ENCODE measurements at places on chromosomes 16 and 17.

- DNase-seq = no peak
These were observed 3.0 kb downstream of the IL32 start for GRCh38 chr16:3068487-3068886.

DNA sequence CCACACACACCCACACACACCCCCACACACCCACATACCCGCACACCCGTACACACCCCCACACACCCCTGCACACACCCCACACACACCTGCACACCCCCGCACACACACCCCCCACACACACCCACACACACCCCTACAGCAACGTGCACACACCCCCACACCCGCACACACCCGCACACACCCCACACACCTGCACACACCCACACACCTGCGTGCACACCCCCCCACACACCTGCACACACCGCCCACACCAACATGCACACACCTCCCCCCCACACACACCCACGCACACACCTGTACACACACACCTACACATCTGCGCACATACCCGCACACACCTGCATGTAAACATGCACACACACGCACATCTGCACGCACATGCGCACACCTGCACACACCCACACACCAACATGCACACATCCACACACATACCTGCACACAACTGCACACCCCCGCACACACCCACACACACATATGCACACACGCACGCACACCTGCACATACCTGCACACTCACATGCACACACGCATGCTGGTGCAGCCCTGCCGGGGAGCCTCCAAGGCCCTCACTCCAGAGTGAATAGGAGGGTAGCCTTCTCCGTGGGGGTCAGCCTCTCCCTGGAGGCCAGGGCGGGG lies 7.5 kb downstream of the ASPSCR1 start:
- DNase-seq = no peak

GRCh38 chr17:17431605-17432004 lies 45.2 kb upstream of the MED9 start:
- DNase-seq = no peak

GRCh38 chr17:31379597-31380205 lies 11.8 kb upstream of the RAB11FIP4 start:
- DNase-seq = no peak

Data from NCI-H2107 (cell line).